Activated CD8-positive, alpha-beta memory T cell treated with anti-CD3 and anti-CD28 coated beads for 36 hours (primary cell): ENCODE measurements at places on chromosomes 6 and 20. TPM values are rescaled to one million over a fixed set of nuclear protein-coding genes. Genes with fewer than 3 reads are reported as not detected.

The CRISP1 gene
- total RNA-seq = not detected

The FHL5 gene
- total RNA-seq = not detected

The MYT1 gene
- not detected for total RNA-seq

The TCF15 gene
- not detected for total RNA-seq

The SERINC1 gene
- total RNA-seq = 51.5 TPM
